Calu3 (cell line): ENCODE measurements at places on chromosomes 1 and 21. TPM values are rescaled to one million over a fixed set of nuclear protein-coding genes. Genes with fewer than 3 reads are reported as not detected.

- no peak overlapping the region for H3K27ac ChIP-seq
- peaks cover 14% of the 10 kb centered on the region for H3K4me1 ChIP-seq
- H3K36me3 ChIP-seq, result peaks cover 17% of the 10 kb centered on the region
These were observed 1.2 kb upstream of the H6PD start for GRCh38 chr1:9233241-9233941.

- H3K27ac ChIP-seq, result no peak overlapping the region
- no peak for DNase-seq
- no peaks in the 10 kb centered on the region for H3K27me3 ChIP-seq
- H3K4me3 ChIP-seq, result no peak overlapping the region
These were observed 16.9 kb downstream of the CCSAP start for GRCh38 chr1:229325853-229326487.

- no peak for DNase-seq
- peaks cover 21% of the 10 kb centered on the region for H3K4me1 ChIP-seq
- H3K27me3 ChIP-seq, result no peaks in the 10 kb centered on the region
These were observed 18.4 kb upstream of the IFNLR1 start for GRCh38 chr1:24205345-24206082.

DNA sequence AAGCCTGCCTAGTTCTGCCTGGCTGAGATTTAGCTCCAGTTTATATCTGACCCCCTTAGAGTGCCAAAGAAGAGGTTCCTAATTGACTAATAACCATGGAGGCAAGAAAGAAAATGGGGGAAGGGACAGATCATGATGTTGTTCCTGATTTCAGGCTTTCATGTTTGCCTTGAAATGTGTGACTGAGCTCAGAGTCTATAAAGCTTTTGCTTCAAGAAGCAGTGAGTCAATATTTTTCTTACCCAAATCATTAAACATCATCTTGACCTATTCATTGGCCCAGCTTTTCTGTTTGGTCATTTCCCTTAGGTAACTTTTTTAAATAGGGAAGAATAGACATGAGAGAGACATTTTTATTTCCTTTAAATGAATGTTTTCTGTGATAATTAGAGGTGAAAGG lies 55.9 kb downstream of the HHAT start:
- no peak overlapping the region for H3K4me3 ChIP-seq
- H3K36me3 ChIP-seq, result no peaks in the 10 kb centered on the region
- H3K4me1 ChIP-seq, result peaks cover 11% of the 10 kb centered on the region

GRCh38 chr1:89932598-89933364 lies 62.1 kb upstream of the ZNF326 start:
- no peak overlapping the region for H3K4me3 ChIP-seq
- DNase-seq, result no peak
- no peaks in the 10 kb centered on the region for H3K36me3 ChIP-seq
- no peaks in the 10 kb centered on the region for H3K27me3 ChIP-seq

DNA sequence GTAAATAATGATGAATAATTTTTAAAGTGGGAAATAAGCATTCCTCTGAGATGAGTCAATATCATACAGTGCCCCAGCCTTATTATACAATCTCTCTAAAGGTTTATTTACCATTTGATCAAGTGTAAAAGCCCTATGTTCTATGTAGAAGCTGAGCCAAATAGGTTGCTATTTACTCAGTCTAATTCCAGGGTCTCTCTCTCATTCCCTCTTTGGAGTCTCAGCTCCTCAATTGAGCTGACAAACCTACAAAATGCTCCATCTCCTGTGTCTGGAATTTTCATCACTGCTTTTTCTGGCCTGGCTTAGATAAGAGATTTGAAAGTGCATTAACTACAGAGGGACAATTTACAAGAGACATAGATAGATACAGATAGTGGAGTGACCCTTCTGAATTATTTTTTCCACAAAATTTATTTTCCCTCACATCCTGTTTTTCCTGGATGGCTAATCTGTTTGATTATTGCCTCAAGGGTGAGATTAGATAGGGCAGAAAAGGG lies 24.8 kb upstream of the USH2A start:
- H3K4me1 ChIP-seq, result peaks cover 9% of the 10 kb centered on the region
- DNase-seq, result no peak
- H3K4me3 ChIP-seq, result no peak overlapping the region
- H3K27ac ChIP-seq, result no peak overlapping the region

DNA sequence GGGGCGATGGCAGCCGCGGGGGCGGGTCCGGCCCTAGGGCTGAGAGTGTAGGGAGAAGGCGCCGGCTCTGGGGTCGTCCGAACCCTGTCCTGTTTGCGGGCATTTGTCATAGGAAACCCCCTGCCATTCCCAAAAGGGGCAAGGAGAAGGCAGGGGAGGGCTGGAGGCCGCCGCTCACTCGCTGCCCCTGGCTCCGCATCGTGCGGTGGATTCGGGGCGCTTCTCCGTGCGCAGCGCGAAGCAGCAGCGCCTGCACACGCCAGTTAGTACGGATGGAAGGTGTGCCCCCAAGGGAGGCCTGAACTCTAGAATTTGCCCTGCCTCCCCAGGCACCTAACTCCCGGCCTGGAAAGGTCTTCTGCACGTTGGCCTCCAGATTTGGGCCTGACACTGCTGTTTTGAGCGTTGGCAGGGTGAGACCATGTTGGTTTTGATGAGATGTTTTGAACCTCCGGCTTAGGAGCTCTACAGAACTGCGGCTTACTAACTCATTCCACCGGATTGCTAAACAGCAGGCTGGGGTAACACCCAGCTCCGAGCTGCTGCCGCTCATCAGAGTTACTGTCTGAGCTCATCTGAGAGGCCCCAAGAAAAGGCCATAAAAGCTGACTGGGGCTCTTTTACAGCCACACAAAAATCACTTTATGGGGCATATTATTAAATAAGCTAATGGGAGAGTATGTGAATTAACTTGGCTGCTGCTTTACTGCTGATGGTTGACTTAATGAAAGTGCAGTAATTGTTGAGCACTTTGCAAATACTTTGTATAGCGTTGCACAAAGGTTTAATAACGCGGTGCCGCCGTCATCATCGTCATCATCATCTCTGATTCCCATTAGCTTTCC lies 987 bp downstream of the GPR137B start:
- no peak for DNase-seq
- peak overlapping the region; percentile 88 for H3K27ac ChIP-seq
- peaks cover 25% of the 10 kb centered on the region for H3K36me3 ChIP-seq
- peaks cover 50% of the 10 kb centered on the region for H3K27me3 ChIP-seq
- peaks cover 26% of the 10 kb centered on the region for H3K4me1 ChIP-seq
- H3K4me3 ChIP-seq, result peak overlapping the region; percentile 95

- H3K4me3 ChIP-seq, result no peak overlapping the region
- peaks cover 4% of the 10 kb centered on the region for H3K36me3 ChIP-seq
- no peak overlapping the region for H3K27ac ChIP-seq
- H3K4me1 ChIP-seq, result peaks cover 56% of the 10 kb centered on the region
These were observed 23.3 kb downstream of the KIRREL1 start for GRCh38 chr1:158016651-158017335.

DMRTA2 gene
- total RNA-seq, result 0.19 and 0.37 TPM in 2 replicates

GREM2 gene
- total RNA-seq, result not detected in 2 replicates

TARS2 gene
- total RNA-seq, result 42.2 and 51.7 TPM in 2 replicates

BGLAP gene
- 2.0 and 2.6 TPM in 2 replicates for total RNA-seq

OXCT2 gene
- 1.0 and 1.3 TPM in 2 replicates for total RNA-seq

PRELP gene
- total RNA-seq, result not detected in 2 replicates
